Renal cortex interstitium (tissue), 15 donors: ENCODE measurements at places on chromosomes 6 and 20. TPM values are rescaled to one million over a fixed set of nuclear protein-coding genes. Genes with fewer than 3 reads are reported as not detected.

DNA sequence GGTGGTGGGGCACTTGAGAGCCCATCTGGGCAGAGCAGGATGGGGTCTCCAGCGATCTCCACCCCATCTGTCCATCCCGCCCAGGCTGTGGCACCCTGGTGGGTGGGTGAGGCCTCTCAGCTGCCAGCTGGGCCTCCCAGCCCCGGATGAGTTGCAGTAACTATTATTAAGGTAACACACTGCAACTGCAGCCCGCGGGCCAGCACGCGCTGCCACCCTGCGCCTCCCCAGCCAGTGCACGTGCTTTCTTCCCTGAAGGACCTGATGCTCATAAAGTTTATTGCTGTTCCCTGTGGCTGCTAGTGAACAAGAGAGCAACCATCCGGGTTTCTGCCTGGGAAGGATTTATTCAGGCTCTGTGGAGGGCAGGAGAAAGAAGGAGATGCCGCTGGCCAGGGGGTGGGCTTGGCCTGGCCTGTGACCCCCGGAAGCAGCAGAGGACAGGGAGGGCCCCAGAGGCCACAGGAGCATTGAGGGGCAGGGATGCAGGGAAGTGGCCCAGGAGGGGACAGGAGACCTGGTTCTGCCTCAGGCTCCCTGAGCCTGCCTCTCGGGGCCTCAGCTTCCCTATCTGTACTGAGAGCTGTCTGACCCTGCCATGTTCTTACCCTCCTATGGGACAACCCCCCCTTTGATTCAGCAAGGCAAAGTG lies 1.7 kb downstream of the IP6K3 start:
- no peak for DNase-seq

DNA sequence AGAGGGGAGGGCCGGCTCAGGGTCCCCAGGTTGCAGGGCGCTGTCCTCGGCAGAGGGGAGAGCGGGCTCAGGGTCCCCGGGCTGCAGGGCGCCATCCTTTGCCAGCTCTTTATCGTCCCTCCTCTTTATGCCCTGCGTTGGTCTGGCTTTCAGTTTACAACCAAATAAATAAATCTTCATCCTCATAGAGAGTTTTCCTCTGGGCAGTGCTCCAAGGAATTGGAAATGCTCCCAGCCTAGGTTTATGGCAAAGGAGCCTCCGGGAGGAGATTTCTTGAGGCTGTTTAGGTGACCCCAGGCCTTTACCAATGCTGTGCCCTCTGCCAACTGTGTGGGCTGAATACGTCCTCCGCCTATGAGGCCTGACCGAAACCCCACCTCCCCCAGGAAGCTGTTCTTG lies 60.2 kb downstream of the CHMP4B start:
- DNase-seq, result no peak

DNA sequence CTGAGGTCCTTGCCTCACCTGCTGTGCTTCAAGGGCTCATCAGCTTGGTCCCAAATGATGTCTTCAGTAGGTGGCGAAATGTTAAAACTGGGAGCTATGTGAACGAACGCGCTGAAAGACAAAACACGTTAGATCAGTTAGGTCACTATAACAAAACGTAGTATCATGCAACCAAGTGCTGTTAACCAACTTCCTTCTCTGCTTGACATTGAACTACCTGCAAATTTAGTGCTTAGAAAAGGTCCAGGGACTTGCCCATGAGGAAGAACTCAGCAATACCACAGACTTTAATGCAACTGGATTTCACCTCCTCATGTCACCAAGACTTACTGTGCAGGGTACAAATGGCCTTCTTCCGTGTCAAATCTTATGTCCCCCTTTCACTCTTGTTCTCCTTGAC lies 24.8 kb downstream of the BACH2 start:
- no peak for DNase-seq

GRCh38 chr6:96468681-96469224 lies 52.9 kb upstream of the UFL1 start:
- DNase-seq, result no peak

DNA sequence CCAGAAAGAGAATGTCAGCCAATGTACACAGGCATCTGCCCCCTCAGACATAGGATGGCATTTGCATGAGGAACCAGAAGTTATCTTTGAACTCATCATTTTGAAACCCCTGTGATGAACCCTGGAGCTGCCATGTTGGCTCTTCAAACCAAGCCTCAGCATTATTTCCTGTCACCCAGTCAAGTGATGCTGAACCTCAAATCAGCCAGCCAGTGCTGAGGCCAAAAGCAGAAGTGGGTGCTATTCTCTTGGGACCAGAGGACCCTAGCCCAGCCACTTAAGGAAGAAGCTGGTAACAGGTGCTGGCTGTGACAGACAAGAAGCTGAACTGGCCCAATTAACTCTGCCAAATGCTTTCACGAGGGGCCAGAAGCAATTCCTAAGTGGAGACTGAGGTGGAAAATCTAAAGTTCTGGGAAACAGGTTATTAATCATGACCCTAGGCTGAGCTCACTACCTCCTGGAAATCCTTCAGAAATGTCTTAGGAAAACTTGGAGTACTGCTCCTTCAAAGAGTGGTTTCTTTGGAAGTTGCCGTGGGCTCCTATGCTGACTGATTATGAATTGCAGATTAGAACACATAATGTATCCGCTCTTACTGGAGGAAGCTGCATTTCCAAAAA lies 4.0 kb downstream of the PKIG start:
- no peak for DNase-seq

- DNase-seq, result no peak
These were observed 336.2 kb downstream of the ZFAND3 start for GRCh38 chr6:38155621-38156204.

DNA sequence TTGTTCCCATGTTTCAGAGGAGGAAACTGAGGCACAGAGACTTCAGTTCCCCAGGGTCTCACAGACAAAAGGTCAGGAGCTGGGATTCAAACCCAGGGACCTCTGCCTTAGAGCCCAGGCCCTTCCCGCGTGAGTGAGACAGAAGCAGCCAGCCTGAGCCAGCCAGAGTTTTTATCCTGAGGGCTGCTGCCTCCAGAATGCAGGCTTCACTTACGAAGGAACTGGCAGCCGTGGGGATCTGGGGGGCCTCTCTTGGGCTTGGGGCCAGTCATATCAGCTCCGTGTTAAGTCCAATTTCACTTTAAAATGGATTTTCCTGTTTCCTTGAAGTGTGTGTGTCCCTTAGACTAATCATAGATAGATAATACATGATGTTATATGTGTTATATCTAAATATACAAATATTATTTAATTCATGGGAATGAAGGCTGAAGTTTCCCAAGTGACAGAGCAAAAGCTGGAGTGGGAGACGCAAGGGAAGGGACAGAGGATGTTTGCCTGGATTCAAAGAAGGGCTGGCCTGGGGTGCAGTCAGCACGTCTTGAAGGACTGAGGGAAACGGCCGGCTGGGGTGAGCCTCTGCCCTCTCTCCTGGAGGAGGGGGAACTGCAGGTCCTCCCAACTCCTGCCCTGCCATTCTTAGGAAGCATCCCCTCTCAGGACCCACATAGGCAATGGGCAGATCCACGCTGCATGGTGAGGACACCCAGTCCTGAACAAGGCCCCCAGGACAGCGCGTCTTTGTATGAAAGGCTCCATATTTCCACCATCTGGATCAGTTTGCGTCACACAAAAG lies 320.1 kb downstream of the CDH4 start:
- no peak for DNase-seq

DNA sequence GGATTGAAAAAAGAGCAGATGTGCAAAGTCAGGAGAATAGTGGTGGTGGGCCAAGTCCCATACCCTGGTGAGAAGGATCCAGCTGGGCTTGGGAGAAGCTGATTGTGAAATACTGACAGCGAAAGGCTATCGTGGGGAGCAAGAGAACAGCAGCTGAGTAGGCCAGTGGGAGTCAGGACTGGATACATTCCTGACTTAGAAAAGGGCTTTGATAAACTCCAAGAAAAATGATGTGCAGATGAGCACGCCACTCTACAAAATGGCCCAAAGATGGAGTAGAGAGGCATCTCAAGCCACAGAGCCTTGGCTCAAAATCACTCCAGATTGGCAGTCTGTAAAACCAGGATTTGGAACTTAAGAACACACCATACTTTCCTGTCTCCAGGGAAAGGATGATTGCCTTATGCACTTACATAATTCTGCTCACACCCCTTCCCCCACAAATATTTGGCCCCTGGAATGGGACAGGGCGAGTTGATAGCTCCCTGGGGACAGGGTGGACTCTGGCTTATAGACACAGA lies 578.7 kb downstream of the MAFB start:
- no peak for DNase-seq

DNA sequence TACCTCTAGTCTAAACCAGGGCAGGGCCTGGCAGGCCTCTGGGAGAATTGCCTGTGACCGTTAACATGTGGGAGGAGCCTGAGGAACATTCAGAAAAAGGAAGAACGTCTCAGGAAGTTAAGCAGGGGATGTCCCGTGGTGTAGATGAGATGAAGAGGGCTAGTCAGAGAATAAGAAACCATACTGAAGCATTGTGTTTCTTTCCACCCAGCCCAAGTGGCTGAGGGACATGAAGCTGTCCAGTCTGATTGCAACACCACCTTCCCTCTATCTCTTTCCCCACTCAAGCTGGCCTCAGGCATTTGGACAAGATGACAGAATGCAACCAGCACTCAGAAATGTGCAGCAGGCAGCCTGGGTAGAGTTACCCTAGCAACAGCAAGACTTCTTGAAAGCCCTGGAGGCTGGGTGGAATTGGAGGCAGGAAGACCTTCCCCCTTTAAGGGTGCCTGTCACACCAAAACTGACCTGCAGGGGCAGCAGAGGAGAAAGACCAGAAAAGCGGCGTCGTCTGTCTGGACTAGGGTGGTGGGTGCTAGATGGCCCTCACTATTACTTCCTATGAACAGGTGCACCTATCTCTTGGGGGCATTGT lies 186.1 kb downstream of the UNC5CL start:
- DNase-seq, result no peak

GRCh38 chr20:54091120-54091480 lies 20.7 kb upstream of the BCAS1 start:
- DNase-seq, result no peak

DNA sequence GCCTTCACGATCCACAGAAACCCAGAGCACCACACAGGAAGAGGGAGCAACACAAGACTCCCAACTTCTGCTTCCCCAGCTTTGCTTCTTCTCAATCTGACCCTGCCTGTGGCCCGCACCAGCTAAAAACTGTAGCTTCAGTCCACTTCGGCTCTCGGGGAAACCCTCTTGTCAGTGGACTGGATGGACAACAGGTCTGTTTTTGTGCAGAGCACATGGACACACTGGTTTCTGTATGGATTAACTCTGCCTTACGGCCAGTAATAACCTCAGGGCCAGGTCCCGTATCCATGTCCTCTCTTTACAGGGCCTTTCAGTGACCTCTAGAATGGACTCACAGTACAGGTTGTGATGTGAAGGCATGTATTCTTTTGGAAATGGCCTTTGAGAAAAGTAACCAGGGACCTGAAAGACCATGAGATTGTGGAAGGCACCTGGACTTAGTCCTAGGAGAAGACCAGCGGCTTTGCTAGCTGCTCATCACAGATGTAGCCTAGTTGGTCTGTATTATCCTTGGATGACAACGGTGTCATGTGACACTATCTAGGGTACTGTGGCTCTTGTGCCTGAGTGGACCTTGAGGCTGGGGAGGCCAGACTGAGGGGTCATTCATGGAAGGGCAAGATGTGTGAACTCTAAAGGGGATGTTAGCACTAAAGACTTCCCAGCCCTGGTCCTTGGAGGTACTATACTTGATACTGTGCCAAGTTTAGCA lies 5.8 kb downstream of the POLR1C start:
- no peak for DNase-seq

DNA sequence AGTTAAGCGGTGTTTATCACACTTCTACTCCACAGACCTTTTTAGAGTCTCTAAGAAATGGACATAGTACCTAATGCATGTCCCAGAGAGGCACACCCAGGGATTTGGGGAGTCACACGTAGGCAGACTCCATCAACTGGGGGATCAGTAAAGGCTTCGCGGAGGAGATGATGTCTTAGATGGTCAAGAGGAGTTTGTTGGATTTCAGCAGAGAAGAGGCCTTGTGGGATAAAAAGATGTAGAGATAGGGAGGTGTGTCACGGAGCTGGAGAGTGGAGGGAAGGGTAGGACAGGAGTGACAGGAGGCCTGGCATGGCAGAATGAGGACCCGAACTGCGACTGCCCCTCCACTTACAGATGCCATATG lies 9.1 kb downstream of the DYNLRB1 start:
- DNase-seq, result no peak

GRCh38 chr6:132548746-132549463 lies 3.6 kb upstream of the TAAR8 start:
- DNase-seq, result no peak

DNA sequence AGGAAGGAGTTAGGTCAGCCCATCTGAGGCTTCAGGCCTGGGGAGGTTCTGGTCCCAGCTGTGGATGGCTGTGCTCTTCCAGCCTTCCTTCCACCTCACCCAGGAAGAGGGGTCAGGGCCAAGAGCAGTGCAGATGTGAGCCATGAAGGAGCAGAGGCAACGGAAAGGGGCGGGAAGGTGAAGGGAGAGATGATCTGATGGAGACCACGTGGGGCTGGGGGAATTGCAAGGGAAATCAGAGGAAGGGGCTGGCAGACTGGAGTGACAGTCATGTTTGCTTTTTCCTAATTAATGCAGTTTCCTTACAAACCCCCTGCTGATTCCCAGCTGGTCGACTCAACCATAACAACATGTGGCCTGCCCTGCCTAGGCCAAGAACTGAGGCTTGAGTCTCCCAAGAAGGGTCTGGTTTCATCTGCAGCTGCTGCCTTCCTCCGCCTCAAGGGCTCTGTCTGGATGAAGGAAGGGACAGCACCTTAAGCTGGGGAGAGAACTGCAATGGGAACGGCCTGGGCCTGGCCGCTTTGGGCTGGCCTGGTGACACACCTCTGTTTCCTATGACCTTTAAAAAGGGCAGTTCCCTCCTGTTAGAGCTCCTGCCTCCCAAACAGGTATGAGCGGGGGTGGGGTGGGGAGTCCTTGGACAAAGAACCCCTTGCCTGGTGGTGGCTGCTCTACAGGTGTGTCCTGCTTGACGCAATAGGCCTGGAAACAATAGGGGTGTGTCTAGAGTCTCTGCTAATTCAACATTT lies 7.8 kb upstream of the MRPS18A start:
- DNase-seq, result no peak

- DNase-seq, result no peak
These were observed 648.0 kb upstream of the GJE1 start for GRCh38 chr6:141484711-141485110.

DNA sequence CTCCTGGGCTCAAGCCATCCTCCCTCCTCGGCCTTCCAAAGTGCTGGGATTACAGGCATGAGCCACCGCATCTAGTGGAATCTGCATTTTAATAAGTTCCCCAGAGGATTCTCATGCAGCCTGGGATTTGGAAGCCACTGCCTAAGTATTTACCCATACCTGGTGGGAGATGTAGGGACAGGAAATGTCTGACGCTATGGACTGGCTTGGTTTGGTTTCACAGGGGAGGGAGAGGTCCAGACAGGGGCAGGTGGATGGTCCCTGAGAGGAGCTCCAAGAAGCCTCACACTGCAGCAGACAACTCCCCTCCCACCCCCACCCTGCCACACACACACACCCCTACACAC lies 4.4 kb downstream of the VSTM2L start:
- DNase-seq, result no peak

ADGB gene
- 0.65 TPM for polyA plus RNA-seq

FAM83C gene
- not detected for polyA plus RNA-seq

C20orf204 gene
- polyA plus RNA-seq, result 1.0 TPM
